Left renal cortex interstitium (tissue), 4 donors: ENCODE measurements at places on chromosomes 4 and X. TPM values are rescaled to one million over a fixed set of nuclear protein-coding genes. Genes with fewer than 3 reads are reported as not detected.

SGMS2 gene
- polyA plus RNA-seq = 13.6 TPM

TMEM156 gene
- 3.2 TPM for polyA plus RNA-seq

TEX13B gene
- polyA plus RNA-seq = not detected

PRDM8 gene
- polyA plus RNA-seq = 2.0 TPM

F8A2 gene
- polyA plus RNA-seq = not detected

MAGEA9B gene
- not detected for polyA plus RNA-seq

GPRASP1 gene
- 11.5 TPM for polyA plus RNA-seq

UCP1 gene
- 0.22 TPM for polyA plus RNA-seq

MND1 gene
- polyA plus RNA-seq = 16.0 TPM

ITIH6 gene
- 0.03 TPM for polyA plus RNA-seq

GRCh38 chrX:44913656-44914531 is 40.9 kb downstream of the KDM6A start:
- DNase-seq = no peak

GRCh38 chrX:140664939-140665338 is 44.6 kb upstream of the LINC00632 start:
- no peak for DNase-seq

DNA sequence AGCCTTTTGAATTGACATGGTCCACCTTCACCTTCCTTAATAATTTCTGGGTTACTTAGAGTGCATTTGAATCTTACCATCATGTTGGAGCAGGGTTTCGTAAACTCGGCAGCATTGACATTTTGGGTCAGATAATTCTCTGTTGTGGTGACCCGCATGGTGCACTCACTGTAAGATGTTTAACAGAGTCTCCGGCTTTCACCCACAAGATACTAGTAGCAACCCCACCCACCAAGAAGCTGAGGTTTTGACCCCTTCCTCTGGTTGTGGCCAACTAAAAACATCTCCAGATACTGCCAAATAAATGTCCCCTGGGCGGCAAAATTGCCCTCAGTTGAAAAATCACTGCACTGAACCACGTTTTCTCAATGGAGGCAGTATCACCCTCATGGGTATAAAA is 62.7 kb downstream of the CHST7 start:
- no peak for DNase-seq

DNA sequence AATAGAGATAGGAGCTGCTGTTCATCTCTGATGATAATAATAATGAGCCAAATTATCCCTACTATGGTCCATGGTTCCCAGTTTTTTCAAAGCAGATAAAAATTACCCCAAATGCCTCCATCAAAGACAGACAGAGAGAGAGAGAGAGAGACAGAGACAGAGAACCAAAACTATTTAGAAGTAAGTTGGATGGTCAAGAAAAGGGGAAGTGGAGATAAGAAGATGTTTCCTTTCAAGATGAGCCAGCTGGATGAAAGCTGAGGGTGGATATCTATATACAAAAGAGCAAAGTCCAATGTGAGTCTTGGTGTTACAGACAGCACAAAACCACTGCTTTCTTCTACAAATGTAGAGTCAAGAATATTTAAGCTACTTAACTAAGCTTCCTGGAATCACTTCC is 173.9 kb downstream of the GRIA3 start:
- DNase-seq = no peak

DNA sequence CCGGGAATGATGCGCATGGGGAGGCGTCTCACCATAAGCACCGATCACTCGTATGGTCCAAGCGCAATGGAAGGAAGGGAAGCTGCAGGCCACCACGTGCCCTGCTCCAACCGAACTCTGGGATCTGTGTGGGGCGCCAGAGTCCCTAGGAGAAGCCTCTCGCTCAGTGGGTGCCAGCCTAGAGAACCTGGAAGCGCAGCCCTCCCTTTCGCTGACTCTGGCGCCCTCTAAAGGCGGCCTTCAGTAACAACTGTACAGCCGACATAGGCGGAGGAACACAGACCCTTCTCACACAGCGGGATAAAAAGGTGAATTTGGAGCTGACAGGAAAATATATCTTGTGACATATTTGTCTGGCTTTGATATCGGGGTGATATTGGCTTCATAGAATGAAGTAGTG is 76.0 kb downstream of the INTS6L start:
- no peak for DNase-seq

GRCh38 chr4:168480931-168481611 is 779 bp upstream of the DDX60L start:
- DNase-seq = peak; percentile 39

DNA sequence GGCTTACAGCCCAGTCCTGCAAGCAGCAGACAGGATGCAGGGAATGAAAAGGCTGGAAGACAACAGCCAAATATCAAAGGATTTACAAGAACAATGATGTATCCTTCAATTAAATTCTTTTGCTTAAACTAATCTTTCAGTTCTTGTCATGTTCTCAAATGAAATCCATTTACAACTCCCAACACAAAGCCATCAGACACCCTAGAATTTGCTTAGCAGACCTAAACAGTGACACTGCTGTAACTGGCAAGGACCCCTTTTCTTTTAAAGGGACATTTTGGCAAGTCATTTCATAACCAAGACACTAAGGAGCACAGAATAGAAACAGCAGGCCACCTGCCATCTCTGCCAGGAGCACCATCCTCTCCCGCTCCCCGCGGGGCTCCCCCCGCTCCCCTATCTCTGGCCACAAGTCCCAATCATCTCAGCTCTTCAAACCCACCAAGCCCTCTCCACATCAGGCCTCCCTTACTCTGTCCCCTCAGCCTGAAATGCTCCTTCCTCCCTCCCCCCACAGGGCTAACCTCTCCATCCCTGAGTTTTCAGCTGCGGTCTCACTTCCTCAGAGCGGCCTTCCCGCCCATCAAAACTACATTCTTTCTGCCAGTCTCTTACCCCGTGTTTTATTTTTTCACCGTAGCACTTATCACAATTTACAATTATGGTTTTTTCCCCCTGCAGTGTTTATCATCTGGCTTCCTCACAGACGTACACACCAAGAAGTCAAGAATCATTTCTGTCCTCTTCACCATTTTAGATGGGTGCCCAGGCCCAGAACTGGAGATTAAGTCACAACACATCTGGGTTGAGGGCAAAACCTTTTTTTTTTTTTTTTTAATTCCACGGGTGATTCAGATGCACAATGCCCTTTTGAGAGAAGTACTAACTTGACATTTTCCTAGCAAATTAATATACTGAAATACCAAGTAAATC is 45.8 kb downstream of the TSPAN5 start:
- no peak for DNase-seq

- no peak for DNase-seq
Observed at GRCh38 chr4:74934888-74935287, 2.0 kb downstream of the PARM1 start.

DNA sequence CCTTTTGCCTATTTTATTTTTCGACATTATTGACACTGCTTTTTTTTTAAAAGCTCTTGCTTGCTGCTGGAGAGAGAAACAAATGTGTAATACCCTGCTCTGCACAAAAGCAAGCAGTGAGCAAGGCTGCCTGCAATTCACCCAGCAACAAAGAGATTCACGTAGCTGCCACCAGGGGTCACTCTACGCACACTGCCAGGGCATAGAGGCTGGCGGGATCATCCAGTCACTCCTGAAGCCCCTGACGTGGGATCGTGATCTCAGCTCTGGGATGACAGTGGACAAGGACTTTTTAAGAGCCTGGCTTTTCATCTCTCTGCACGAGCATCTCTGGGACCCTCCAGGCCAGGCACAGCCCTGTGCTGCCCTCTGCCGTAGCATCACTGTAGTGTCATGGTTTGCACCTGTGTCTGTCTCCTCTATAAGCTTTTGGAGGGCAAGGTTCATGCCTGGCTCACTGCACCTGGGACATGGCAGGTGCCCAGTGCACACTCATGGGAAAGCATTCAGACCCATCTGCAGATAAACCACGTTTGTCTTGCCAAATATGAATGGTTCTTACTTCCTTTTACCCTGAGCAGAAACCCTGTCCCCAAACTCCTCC is 19.8 kb downstream of the C4orf50 start:
- DNase-seq = peak; percentile 48

DNA sequence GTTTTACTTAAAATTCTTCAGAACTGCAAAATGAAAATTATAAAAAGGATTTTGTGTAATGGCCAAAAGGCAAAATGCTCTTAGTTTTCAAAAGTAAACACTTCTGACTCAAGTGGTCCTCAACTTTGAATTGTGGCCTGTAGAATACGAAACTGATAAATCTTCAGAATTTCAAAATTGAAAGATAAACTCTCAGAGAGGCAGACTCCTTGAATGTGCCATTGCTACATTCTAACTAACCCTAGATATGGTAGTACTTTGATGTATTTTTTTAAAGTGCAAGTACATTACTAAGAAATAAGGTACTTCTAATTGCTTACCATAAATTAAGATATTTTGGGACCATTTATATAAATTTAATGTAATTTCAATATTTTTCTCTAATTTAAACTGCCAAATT is 44.4 kb downstream of the TNIP3 start:
- no peak for DNase-seq

- DNase-seq = no peak
Observed at GRCh38 chrX:1323315-1323714, 13.3 kb upstream of the IL3RA start.

- peak; percentile 9 for DNase-seq
Observed at GRCh38 chr4:64158648-64159326, 250.5 kb downstream of the TECRL start.

- DNase-seq = no peak
Observed at GRCh38 chrX:129404670-129405008, 118.7 kb downstream of the SMARCA1 start.

DNA sequence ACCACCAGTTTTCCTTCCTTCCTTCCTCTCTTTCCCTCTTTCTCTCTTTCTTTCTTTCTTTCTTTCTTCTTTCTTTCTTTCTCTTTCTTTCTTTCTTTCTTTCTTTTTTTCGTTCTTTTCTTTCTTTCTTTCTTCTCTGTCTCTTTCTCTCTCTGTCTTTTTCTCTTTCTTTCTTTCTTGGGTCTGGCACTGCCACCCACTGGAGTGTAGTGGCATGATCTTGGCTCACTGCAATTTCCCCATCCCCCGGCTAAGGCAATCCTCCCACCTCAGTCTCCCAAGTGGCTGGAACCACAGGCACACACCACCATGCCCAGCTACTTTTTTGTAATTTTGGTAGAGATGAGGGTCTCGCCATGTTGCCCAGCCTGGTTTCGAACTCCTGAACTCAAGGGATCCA is 51.6 kb upstream of the NHS start:
- DNase-seq = no peak

GRCh38 chr4:150590631-150591030 is 8.7 kb downstream of the MAB21L2 start:
- DNase-seq = no peak

- no peak for DNase-seq
Observed at GRCh38 chr4:33063241-33063640, 2343.1 kb downstream of the PCDH7 start.

- DNase-seq = no peak
Observed at GRCh38 chrX:70488856-70489255, 44.2 kb downstream of the DLG3 start.

DNA sequence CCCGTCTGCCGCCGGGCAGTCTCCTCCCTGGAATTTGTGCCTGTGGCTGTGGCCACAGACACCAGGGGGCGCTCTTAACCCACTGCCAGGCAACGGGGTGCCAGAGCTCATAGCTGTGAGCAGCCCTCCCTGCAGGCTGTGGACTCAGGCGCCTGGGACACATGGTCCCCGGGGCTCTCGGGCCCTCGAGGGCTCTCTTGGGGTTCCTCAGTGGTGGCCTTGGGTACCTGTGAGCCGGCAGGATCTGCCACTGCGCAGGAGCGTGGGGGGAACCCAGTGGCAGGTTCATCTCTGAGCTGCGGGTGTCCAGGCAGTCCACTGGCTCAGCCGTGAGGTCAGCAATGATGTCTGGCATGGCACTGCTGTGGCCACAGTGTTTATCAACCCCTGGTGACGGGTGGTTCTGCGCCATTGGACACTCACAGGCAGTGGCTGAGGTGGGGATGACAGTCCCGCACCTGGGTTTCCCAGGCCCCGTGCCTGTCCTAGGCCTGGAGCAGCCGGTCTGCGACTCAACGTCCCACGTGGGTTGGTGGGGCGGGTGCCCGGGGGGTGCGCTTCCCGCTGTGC is 37.2 kb downstream of the PCGF3 start:
- no peak for DNase-seq

- DNase-seq = no peak
Observed at GRCh38 chr4:37475776-37476175, 210.4 kb downstream of the RELL1 start.

GRCh38 chr4:89929425-89930159 is 34.9 kb downstream of the MMRN1 start:
- DNase-seq = no peak

GRCh38 chr4:183920512-183920911 is 15.4 kb downstream of the STOX2 start:
- no peak for DNase-seq

- DNase-seq = no peak
Observed at GRCh38 chr4:42396752-42397634, at the start of gene SHISA3. SHISA3 (plus strand) TSS chr4:42397488; CDS start chr4:42398057, 569 bp downstream.

GRCh38 chr4:177901786-177902185 is 459.5 kb upstream of the AGA start:
- no peak for DNase-seq

GRCh38 chrX:139759637-139760036 is 51.7 kb upstream of the MCF2 start:
- DNase-seq = no peak

GRCh38 chr4:150746156-150746555 is 164.2 kb downstream of the MAB21L2 start:
- DNase-seq = no peak

DNA sequence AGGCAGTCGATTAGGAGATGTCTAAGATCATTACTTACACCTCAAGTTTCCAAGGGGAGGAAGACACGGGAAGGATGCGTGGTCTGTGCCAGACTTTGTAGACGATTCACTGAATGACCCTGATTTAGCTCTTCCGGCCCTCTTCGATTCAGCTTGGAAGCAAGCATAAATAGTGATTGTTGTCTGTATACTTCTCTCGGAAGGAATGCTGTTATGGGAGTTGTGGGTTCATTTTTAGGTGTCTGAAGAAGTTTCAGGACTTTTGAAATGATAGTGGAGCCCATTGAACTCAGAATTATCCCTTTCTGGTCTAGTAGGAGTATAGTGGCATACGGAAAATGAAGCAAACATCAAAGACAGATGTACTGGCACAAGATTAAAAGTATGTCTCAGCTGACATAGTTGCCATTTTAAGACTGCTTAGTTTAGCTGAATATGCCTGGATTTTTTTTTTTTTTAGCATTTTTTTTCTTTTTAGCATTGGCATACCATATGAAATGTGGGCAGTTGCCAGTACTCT is 1.0 kb upstream of the ANKRD17 start:
- no peak for DNase-seq

DNA sequence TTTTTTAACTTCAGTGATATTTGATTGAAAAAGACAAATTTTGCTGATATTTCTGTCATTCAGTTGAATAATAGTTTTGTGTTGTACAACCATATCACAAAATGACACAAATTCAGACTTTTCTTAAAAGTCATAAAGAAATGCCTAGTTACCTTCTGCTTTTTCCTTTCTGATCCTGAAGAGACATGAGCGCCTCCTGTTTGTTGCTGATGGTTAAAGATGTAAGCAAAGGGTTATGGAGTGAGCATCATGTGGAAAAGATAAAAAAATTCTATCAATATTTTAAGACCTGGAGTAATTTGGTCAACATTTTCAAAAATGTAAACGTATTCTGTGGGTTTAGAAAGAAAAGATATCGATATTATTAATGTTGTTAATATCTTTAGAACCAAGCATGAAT is 669.9 kb upstream of the NR3C2 start:
- DNase-seq = no peak

- no peak for DNase-seq
Observed at GRCh38 chrX:38375891-38376290, 23.5 kb downstream of the OTC start.

GRCh38 chrX:110418316-110419235 is 59.9 kb downstream of the RTL9 start:
- DNase-seq = peak; percentile 50

GRCh38 chrX:34562006-34562405 is 95.1 kb downstream of the TMEM47 start:
- DNase-seq = no peak
